Kidney epithelial cell (primary cell): ENCODE measurements at places on chromosomes 7 and 10. TPM values are rescaled to one million over a fixed set of nuclear protein-coding genes. Genes with fewer than 3 reads are reported as not detected.

DNA sequence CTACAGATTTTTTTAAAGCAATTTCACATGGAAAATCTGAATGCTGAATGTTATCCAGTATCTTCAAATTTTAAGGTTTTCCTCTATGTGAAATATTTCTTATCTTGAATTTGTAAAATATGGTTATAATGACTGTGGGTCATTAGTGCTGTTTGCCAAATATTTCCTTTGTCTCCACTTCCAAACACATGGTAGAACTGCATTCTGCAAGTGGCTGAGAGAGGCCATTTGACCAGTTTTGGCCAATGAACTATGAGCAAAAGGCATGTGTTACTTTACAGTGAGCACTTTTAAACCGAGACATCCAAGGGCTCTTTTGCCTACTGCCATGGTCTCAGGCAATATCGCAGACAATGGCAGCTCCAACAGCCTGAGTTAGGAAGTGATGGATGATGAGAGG is 117.2 kb upstream of the RSU1 start:
- DNase-seq, result no peak

- no peak for DNase-seq
Observed at GRCh38 chr10:131445623-131446022, 134.1 kb upstream of the TCERG1L start.

- DNase-seq, result no peak
Observed at GRCh38 chr7:129501760-129502707, at the start of gene SMKR1. Gene SMKR1, plus strand, starts transcription at chr7:129502531. Its CDS starts 294 bp downstream, at chr7:129502825.

DNA sequence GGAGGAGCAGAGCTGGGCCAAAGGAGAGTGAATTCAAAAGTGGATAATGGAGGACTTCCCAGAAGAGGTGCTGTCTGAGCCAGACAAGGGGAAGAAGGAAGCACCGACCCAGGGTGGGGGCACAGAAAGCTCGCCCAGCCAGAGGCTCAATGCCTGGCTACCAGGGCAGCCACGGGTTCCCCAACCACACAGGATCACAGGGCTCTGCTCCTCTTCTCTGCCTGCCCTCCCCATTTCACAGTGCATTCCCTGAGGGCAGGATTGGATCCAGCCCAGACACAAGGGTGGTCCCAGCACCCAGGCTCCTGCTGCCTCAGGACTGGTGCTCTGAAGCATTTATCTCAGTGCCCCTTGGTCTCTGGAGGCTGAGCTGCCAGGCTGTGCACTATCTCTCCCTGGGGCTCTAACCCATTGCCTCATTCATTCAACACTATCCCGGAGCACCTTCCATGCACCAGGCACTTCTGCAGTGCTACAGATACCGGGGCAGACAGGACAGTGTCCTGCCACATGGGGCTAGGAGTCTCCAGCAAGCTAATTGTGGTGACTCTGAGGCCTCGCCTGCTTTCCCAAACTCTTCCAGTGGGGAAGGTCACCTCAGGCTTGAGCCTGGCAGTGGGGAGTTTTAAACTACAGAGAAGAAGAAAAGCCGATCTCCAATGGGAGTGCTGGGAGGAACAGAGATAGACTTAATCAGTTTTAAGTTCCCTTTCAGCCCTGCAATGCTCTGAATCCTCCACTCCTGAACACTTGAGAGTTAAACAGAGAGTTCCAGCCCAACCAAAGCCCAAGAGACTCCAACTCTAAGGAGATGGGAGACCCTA is 201.8 kb upstream of the ZMIZ1 start:
- DNase-seq, result no peak

DNA sequence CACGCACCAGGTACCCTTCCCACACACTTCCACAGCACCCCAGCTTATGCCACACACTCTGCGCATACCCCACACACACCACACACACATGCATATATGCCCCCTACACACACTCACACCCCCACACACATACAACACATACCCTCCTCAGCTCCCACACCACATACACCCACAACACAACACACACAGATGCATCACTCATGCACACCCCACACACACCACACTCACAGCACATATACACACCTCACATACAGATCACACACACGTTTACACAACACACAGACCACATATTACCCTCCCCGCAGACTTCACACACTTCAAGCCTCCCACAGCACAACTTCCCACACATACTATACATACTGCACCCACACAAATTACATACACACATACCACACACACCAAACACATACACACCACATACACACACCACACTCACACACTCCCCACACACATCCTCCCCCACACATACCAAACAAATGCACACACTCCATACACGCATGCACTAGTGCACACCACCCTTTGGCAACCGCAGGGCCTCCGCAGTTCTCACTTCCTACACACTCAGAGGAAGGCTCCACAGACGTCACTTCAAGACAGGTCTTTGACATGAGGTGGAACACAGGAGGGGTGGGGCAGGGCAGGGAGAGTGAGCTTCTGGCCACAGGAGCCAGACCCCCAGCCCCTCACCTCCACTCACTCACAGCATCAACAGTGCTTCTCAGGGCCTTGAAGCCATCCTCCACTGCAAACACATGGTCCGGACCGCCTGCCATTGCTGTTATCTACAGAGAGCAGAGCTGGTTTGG is 18.5 kb upstream of the ANTXRL start:
- no peak for DNase-seq

- DNase-seq, result no peak
Observed at GRCh38 chr7:159096736-159097581, 47.7 kb downstream of the VIPR2 start.

GRCh38 chr10:110226926-110227641 is 19.7 kb downstream of the MXI1 start:
- DNase-seq, result no peak

- no peak for DNase-seq
Observed at GRCh38 chr7:24963218-24963617, 16.8 kb downstream of the OSBPL3 start.

- no peak for DNase-seq
Observed at GRCh38 chr7:153091477-153091876, 331.9 kb downstream of the ACTR3B start.

GRCh38 chr7:50416527-50417182 is 33.5 kb downstream of the FIGNL1 start:
- DNase-seq, result no peak

The FGL2 gene
- 0.13 and 0.21 TPM in 2 replicates for total RNA-seq

The THNSL1 gene
- total RNA-seq, result 3.2 and 4.6 TPM in 2 replicates

The SYT15B gene
- total RNA-seq, result 0.21 and 0.82 TPM in 2 replicates

The SNCG gene
- 0.21 TPM in 1 of 2 replicates, not detected in the other for total RNA-seq

The PSD gene
- 2.0 and 3.8 TPM in 2 replicates for total RNA-seq
